ENCODE measurements at places on chromosomes 4 and X. TPM values are rescaled to one million over a fixed set of nuclear protein-coding genes. Genes with fewer than 3 reads are reported as not detected.

NSUN7 gene
- total RNA-seq, result 5.5 TPM

ZAR1 gene
- not detected for total RNA-seq

IL13RA2 gene
- not detected for total RNA-seq

IQCM gene
- not detected for total RNA-seq

CT45A2 gene
- not detected for total RNA-seq

BEX2 gene
- total RNA-seq, result 142 TPM

OPRPN gene
- not detected for total RNA-seq
